SW480 (cell line): ENCODE measurements at places on chromosomes 16 and 17.
A peak's percentile ranks its signal among the peaks of the same experiment; 100 is the strongest.

GRCh38 chr17:38504216-38504615, 76.0 kb downstream of the ARHGAP23 start:
- DNase-seq, result no peak

DNA sequence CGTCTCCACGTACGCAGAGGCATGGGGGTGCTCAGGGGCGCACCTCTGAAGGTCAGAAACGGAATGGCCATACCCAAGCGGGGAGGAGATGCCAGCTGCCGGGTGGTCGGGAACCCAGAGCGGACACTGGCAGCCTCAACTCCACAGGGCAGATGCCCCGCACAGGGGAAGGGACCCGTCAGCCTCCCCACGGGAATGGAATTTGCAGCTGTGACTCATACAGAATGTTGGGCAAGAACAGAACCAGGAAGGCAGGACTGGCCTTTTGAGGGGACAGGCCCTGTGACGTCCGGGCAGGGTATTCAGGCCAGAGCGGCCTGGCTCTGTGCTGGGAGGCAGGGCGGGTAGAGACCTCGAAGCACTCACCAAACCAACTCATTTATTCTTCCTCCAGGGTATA, 7.5 kb downstream of the TK1 start:
- DNase-seq, result no peak

- peak; percentile 36 for DNase-seq
Measured at GRCh38 chr17:82097184-82097918, 685 bp downstream of the FASN start.

DNA sequence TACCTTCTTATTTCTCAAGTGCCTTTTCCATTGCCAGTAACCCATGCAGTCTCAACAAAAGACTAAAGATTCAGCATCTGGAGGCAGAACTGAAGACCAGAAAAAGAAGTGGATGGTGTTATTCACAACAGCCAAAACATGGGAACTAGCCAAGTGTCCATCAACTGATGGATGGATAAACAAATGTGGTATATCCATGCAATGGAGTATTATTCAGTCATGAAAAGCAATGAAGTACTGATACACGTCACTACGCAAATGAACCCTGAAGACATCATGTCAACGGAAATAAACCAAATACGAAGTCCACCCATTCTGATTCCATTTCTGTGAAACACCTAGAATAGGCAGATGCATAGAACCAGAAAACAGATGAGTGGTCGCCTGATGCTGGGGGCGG, 25.6 kb downstream of the GAS7 start:
- DNase-seq, result no peak

GRCh38 chr17:36501963-36502362, 15.5 kb downstream of the ZNHIT3 start:
- DNase-seq, result no peak
